ENCODE measurements at places on chromosomes 3 and 15. TPM values are rescaled to one million over a fixed set of nuclear protein-coding genes. Genes with fewer than 3 reads are reported as not detected.

- peaks cover 16% of the 10 kb centered on the region for H3K4me1 ChIP-seq
- H3K36me3 ChIP-seq = no peaks in the 10 kb centered on the region
- no peaks in the 10 kb centered on the region for H3K27me3 ChIP-seq
- H3K4me3 ChIP-seq = no peak overlapping the region
- no peak for DNase-seq
- no peak overlapping the region for H3K27ac ChIP-seq
Measured at GRCh38 chr3:42080453-42080872, 10.7 kb upstream of the TRAK1 start.

DNA sequence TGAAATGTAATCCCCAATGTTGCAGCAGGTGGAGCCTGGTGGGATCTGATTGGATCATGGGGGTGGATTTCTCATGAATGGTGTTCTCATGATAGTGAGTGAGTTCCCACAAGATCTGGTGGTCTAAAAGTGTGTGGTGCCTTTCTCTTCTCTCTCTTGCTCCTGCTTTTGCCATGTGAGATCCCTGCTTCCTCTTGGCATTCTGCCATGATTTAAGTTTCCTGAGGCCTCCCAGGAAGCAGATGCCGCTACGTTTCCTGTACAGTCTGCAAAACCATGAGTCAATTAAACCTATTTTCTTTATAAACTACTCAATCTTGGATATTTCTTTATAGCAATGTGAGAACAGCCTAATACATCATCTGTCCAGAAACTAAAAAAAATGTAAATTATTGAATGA, 298.3 kb downstream of the MEX3B start:
- no peak overlapping the region for H3K27ac ChIP-seq
- no peaks in the 10 kb centered on the region for H3K27me3 ChIP-seq
- no peaks in the 10 kb centered on the region for H3K36me3 ChIP-seq
- H3K4me1 ChIP-seq = no peaks in the 10 kb centered on the region
- DNase-seq = no peak
- H3K4me3 ChIP-seq = no peak overlapping the region

GRCh38 chr3:146503461-146504202, 34.3 kb upstream of the PLSCR2 start:
- H3K27me3 ChIP-seq = no peaks in the 10 kb centered on the region
- H3K4me3 ChIP-seq = no peak overlapping the region
- H3K4me1 ChIP-seq = no peaks in the 10 kb centered on the region
- DNase-seq = no peak
- H3K27ac ChIP-seq = no peak overlapping the region

- no peaks in the 10 kb centered on the region for H3K4me1 ChIP-seq
- no peak overlapping the region for H3K27ac ChIP-seq
- no peak for DNase-seq
- no peaks in the 10 kb centered on the region for H3K36me3 ChIP-seq
- no peak overlapping the region for H3K4me3 ChIP-seq
Measured at GRCh38 chr3:185549651-185550111, 2.7 kb downstream of the LIPH start.

GRCh38 chr3:127961963-127962362, 46.9 kb downstream of the KBTBD12 start:
- H3K27me3 ChIP-seq = no peaks in the 10 kb centered on the region
- no peaks in the 10 kb centered on the region for H3K36me3 ChIP-seq
- no peak overlapping the region for H3K27ac ChIP-seq

The MINDY4B gene
- not detected for total RNA-seq

DNA sequence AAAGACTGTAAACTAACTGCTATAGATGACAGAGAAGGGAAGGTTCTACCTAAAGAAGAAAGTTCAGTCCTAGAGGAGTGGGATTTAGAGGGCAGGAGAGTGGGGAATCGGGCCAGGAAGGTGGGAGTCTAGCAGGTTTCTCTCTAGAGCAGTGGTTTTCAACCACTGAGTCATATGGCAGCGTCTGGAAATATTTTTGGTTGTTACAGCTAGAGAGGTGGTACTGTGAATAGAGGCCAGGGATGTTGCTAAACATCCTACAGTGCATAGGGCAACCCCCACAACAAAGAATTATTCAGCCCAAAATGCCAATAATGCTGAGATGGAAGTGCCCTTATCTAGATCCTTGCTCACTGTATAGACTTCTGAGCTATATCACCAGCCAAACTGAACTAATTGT, 28.7 kb downstream of the ATP1B3 start:
- H3K36me3 ChIP-seq = peaks cover 15% of the 10 kb centered on the region
- H3K27me3 ChIP-seq = no peaks in the 10 kb centered on the region
- H3K27ac ChIP-seq = no peak overlapping the region
- no peak overlapping the region for H3K4me3 ChIP-seq
- no peak for DNase-seq

- H3K27me3 ChIP-seq = no peaks in the 10 kb centered on the region
- no peak for DNase-seq
- H3K4me3 ChIP-seq = no peak overlapping the region
Measured at GRCh38 chr3:173762501-173762900, 365.0 kb downstream of the NLGN1 start.

DNA sequence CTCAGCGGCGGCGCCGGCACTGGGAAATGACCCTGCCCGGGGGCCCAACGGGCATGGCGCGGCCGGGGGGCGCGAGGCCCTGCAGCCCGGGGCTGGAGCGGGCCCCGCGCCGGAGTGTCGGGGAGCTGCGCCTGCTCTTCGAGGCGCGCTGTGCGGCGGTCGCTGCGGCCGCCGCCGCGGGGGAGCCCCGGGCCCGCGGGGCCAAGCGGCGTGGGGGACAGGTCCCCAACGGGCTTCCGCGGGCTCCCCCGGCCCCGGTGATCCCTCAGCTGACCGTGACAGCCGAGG, 172 bp downstream of the ITPKA start:
- H3K36me3 ChIP-seq = no peaks in the 10 kb centered on the region
- peak overlapping the region; percentile 50 for H3K4me3 ChIP-seq
- no peak for DNase-seq
- H3K27me3 ChIP-seq = peaks cover 8% of the 10 kb centered on the region
- no peak overlapping the region for H3K27ac ChIP-seq
- peaks cover 20% of the 10 kb centered on the region for H3K4me1 ChIP-seq

- no peaks in the 10 kb centered on the region for H3K4me1 ChIP-seq
- no peaks in the 10 kb centered on the region for H3K36me3 ChIP-seq
- no peaks in the 10 kb centered on the region for H3K27me3 ChIP-seq
- H3K27ac ChIP-seq = no peak overlapping the region
- DNase-seq = no peak
Measured at GRCh38 chr15:47786371-47786770, 69.1 kb downstream of the SEMA6D start.

The RPLP1 gene
- 1,997 TPM for total RNA-seq

- H3K4me1 ChIP-seq = no peaks in the 10 kb centered on the region
- H3K27ac ChIP-seq = no peak overlapping the region
- DNase-seq = no peak
- no peaks in the 10 kb centered on the region for H3K27me3 ChIP-seq
Measured at GRCh38 chr3:133956982-133957381, 61.3 kb upstream of the RAB6B start.

DNA sequence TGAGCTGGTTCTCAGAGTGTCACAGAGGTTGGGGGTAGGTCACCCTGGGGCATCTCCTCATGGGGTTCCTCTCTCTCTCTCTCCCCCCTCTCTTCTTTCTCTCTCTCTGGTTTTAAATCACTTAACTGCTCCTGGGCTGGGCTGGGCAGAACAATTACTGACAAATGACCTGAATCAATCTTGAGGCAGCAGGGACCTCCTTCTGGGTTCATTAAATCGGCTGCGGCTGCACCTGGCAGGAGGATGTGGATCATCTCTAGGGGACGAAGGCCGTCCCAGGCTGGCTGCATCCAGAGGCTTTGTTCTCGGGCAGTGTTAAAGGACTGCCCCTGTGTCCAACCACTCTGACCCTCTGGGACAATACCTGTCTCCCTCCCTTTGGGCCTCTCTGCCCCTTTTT, 143.1 kb downstream of the TLE3 start:
- no peak overlapping the region for H3K4me3 ChIP-seq
- no peak overlapping the region for H3K27ac ChIP-seq
- no peaks in the 10 kb centered on the region for H3K4me1 ChIP-seq

DNA sequence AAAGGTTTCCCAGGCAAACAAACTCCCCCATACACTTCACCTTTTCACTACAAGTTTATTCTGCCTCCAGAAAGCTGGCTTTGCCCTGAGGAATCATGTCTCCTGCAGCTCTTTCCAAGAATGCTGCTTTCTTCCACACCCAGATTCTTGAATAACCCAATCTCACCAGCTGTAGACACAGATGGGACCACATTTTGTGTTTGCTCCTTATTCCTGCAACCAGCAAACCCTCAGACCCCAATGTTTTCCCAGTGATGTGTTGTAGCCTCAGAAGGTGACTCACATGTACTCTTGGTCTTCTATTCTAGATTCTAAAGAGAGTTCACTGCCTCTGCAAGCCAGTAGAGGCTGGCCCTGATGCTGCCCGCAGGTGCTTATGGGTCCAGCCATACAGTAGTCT, 23.6 kb upstream of the TRIM59 start:
- DNase-seq = no peak
- no peak overlapping the region for H3K27ac ChIP-seq
- no peaks in the 10 kb centered on the region for H3K4me1 ChIP-seq
- no peaks in the 10 kb centered on the region for H3K27me3 ChIP-seq
- H3K4me3 ChIP-seq = no peak overlapping the region

DNA sequence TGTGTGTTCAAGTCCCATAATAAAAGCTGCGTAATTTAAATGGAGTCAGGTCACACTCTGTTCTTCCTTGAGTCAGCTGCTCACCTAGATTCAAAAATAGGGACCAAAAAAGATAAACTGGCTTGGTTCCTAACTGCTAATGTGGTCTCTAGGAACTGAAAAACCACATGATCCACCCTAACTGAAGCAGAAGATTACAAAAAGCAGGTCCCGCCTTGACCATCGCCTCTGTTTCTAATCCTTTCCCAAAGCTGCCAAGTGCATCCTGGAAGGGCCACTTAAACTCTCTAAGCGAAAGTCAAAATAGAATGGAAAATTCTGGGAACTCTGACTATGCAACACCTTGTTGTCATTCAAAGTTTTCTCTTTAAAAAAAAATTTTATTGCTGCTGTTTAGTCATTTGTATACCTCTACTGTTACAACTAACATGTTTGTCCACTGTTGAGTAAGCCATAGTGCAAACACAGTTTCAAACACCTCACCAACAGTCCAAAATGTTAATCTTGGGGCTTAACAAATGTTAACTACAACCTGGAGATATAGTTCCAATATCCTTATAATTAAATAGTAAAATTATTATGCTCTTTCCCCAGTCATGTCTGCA, 88.9 kb upstream of the THBS1 start:
- no peak overlapping the region for H3K4me3 ChIP-seq
- no peaks in the 10 kb centered on the region for H3K36me3 ChIP-seq
- no peaks in the 10 kb centered on the region for H3K27me3 ChIP-seq
- DNase-seq = no peak
- H3K4me1 ChIP-seq = no peaks in the 10 kb centered on the region
- no peak overlapping the region for H3K27ac ChIP-seq

DNA sequence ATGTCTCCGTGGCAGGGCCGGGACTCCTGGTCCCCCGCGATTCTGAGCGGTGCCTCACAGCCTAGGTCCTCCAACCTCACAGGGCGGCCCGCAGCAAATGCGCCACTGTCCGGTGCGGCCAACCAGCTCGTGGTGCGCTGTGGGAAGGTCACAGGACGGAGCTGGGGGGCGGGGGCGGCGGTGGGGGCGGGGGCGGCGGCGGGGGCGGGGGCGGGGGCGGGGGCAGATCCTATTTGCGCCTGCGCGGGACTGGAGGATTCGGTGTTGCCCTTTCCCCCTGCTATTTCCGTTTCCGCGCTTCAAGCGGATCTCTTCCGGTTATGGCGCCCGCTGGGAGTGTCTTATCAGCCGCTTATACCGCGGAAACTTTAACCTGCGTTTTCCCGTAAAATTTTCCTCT, 106.7 kb upstream of the SNRPN start:
- no peaks in the 10 kb centered on the region for H3K36me3 ChIP-seq
- no peak overlapping the region for H3K27ac ChIP-seq
- no peak for DNase-seq

The MUC13 gene
- not detected for total RNA-seq

DNA sequence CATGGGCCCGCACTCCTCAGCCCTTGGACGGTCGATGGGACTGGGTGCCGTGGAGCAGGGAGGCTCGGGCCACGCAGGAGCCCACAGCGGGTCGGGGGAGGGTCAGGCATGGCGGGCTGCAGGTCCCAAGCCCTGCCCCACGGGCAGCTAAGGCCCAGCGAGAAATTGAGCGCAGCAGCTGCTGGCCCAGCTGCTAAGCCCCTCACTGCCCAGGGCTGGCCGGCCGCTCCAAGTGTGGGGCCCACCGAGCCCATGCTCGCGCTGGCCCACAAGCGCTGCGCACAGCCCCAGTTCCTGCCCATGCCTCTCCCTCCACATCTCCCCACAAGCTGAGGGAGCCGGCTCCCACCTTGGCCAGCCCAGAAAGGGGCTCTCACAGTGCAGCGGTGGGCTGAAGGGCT, 259.4 kb downstream of the VGLL3 start:
- no peak overlapping the region for H3K27ac ChIP-seq
- no peak for DNase-seq

GRCh38 chr15:75666823-75667501, 19.2 kb downstream of the SNX33 start:
- DNase-seq = no peak
- no peak overlapping the region for H3K27ac ChIP-seq
- no peaks in the 10 kb centered on the region for H3K36me3 ChIP-seq
- H3K4me3 ChIP-seq = no peak overlapping the region
- no peaks in the 10 kb centered on the region for H3K4me1 ChIP-seq

DNA sequence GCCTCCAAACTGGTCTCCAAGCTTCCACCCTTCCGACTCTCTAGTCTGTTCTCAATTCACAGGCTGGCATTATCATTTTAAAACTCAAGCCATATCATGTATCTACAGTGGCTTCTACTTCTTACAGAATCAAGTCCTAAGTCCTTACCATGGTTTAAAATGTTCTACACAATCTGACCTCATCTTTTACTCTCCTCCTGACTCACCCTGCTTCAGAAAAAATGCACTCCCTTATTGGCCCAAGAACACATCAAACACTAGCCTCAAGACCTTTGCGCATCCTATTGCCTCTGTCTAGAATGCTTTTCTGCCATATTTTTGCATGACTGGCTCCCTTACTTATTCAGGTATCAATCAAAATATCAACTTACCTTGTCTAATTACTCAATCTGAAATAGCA, 11.0 kb downstream of the MRPL3 start:
- H3K4me3 ChIP-seq = no peak overlapping the region
- no peak for DNase-seq
- H3K4me1 ChIP-seq = peaks cover 4% of the 10 kb centered on the region
- H3K27me3 ChIP-seq = no peaks in the 10 kb centered on the region

DNA sequence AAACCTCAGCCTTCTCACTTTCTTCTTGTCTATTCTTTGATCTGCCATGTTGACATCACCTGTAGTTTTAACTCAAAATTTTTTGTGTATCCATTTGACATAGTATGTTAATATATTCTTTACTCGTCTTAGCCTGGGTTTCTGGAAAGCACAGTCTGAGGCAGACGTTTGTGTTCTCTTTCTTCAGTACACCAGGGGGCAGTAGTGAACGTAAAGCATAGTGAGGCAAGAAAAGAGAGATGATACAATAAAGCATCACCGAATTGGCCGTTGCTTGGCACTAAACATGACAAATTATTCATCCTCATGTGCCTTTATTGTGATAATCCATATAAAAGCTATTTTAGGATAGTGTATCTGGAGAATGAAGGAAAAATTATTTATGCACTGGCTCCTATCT, 141.0 kb upstream of the MYRIP start:
- no peaks in the 10 kb centered on the region for H3K4me1 ChIP-seq
- H3K36me3 ChIP-seq = no peaks in the 10 kb centered on the region
- no peak overlapping the region for H3K4me3 ChIP-seq

The CCDC71 gene
- total RNA-seq = 39.5 TPM

The CCDC33 gene
- not detected for total RNA-seq
